ENCODE measurements at places on chromosomes 2 and 18.

DNA sequence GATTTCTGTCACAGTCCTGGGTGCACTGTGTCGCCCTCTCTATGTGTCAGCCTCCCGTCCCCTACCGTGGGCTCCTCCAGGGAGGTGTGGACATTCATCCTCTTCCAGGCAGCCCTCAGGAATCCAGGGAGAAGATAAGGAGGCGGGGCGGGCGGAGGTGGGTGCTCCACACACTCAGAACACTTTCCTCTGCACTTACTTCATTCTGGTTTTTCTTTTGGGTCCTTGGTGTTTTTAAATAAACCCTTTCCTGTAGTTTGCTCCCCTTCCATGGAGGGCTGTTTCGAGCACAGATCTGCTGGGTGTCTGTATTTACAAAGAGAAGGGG is 183.9 kb downstream of the FAM210A start:
- no peak for DNase-seq

DNA sequence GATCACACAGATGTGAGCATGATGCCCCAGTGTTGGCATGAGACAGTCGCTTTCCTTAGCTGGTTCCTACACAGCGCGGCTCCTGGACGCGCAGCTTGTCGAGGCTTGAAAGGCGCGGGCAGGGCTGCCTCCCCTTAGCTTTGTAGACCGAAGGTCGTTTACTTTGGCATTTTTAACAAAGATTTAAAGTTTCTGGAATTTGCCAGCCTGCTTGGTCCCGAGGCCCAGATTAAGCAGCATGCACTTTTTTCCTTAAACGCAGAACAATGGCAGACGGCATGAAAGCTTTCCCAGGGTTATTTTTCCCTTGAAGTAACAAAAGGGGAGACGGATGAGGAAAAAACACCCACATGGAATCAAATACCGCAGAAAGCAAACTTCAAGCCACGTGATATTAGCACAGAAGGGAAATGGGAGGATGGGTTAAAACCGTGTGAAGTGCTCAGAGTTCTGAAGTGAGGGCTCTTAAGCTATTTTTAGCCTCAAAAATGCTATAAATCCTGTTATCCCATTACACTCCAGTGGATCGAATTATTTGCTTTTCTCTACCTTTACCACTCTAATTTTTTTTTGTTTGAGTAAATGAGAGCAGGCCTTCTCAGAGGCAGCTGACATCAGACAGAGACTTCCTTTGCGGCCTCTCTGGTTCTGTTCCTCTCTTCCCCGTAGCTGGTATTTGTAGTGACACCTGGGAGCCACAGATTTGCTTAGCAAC is 55.7 kb downstream of the NPAS2 start:
- DNase-seq = no peak

- no peak for DNase-seq
These were observed 181.2 kb downstream of the VWC2L start for GRCh38 chr2:214592011-214592410.

DNA sequence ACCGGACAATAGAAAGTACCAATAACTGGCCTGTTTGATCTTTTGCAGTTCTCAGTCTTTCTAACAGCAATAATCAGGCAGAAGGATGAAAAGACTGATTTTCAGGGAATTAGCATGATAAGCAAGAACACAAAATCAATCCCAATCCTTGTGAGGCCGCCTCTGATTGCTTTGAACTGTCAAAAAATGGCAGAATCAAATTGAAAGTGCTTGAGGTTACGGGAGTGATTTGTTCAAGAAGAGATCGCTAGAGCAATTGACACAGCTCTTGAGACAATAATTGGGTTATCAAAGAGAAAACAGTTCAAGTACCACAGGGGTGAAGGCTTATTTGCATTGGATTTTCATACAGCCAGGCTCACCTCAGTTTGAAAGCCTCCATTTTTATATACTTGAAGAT is 663.4 kb downstream of the ARHGAP15 start:
- no peak for DNase-seq

- no peak for DNase-seq
These were observed 9.9 kb upstream of the RAPGEF4 start for GRCh38 chr2:172725746-172726145.

DNA sequence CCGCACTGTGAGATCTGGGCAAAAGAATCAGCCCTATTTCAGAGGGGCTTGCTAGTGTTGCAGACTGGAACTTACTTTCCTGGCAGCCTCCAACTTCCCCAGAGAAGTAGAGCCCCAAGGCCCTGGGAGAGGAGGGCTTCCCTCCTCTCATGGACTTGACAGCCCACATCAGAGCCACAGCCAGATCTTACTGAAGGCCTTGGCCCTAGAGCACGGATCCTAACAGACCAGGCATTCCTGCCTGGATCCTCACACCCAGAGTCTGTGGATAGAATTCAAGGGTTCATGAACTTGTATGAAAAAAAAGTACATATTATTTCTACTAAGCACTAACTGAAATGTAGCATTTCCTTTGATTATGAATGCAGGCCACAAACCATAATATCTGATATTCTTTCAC is 8.3 kb downstream of the WIPF1 start:
- no peak for DNase-seq

DNA sequence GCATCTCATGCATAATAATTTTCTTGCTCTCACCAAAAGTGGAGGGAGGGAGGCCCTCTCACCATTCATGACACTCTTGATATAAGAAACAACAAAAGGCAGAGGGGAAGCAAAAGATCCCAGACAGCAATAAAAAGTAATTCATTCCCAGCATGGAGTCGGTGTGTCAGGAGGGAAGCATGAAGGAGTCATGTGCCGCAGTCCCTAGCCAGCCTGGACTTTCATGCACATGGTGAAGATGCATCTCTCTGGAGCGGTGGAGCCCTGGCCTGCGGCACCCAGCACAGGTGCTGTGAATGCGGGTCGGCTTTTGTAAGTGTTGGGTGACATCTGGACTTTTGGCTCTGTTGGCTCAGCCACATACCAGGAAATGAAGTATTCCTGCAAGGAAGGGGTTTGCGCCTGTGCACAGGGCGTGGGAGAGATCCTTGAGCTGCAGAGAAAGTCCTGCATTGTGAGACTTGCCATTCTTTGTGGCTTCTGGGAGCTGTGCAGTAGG is 119.4 kb downstream of the COPS8 start:
- no peak for DNase-seq

GRCh38 chr2:121210691-121211090 is 74.3 kb downstream of the TFCP2L1 start:
- DNase-seq = no peak

DNA sequence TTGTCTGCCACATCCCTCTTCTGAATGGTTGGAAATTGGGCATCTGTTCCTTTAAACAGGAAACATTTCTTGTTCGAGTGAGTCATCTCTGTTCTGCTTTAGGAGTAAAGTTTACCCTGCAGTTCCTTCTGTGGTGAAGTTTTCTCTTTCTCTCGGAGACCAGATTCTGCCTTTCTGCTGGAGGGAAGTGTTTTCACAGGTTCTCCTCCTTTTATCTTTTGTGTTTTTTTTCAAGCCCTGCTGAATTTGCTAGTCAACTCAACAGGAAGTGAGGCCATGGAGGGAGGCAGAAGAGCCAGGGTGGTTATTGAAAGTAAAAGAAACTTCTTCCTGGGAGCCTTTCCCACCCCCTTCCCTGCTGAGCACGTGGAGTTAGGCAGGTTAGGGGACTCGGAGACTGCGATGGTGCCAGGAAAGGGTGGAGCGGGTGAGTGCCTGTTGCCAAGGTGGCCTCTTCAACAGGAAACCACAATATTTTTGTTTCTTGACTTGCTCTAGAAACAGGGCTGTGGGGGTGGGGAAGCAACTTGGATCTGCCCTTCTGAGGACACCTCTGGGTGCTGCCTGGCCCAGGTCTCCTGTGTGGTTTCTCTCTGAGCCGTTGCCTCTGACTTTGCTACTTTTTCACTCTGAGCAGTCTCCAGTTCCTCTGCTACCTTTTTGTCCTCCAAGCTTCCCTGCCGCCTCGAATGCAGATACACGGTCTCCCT is 2.2 kb upstream of the CASP8 start:
- DNase-seq = peak; percentile 93

- no peak for DNase-seq
These were observed 603.7 kb downstream of the ARHGAP15 start for GRCh38 chr2:143732871-143733270.

GRCh38 chr2:233367586-233367985 is 13.3 kb downstream of the DGKD start:
- no peak for DNase-seq

DNA sequence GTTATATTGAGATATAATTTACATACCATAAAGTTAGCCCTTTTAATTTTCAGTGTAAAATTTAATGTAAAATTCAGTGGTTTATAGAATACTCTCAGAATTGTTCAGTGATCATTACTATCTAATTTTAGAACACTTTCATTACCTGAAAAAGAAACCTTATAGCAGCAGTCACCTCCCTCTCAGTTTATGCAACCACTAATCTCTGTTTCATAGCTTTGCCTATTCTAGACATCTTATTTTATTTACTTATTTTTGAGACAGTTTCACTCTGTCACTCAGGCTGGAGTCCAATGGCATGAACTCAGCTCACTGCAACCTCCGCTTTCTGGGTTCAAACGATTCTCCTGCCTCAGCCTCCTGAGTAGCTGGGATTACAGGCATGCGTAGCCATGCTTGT is 479.6 kb downstream of the DPP10 start:
- no peak for DNase-seq

GRCh38 chr2:129233751-129234406 is 745.6 kb upstream of the RAB6C start:
- DNase-seq = no peak

DNA sequence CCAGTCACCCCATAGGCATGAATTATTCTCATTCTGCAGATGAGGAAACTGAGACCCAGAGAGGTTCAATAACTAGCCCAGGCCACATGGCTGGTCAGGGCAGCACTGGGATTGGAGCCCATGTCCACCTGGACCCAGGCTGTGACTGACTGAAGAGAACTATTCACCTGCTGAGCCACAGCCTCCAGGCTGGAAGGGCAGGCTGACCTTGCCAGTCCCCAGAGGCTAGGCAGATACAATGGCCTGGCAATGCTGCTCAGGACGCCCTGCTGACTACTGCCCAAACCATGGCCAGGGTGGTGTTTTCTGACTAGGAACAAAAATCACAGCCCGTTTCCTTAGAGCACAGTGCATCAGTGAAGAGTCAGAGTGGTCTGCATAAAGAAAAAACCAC is 36.8 kb downstream of the HS6ST1 start:
- no peak for DNase-seq

- DNase-seq = no peak
These were observed 120.1 kb downstream of the LRP1B start for GRCh38 chr2:142010477-142011270.

DNA sequence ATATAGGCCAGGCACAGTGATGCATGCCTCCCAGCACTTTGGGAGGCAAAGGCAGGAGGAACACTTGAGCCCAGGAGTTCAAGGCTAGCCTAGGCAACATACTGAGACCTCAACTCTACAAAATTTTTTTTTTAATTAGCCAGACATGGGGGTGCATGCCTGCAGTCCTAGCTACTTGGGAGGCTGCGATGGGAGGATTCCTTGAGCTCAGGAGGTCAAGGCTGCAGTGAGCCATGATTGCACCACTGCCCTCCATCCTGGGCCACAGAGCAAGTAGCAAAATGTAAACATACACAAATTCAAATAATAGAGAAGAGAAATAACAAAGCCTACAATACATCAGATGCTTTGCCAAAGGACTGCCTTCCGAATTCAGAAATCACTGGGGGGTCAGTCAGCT is 7.0 kb upstream of the SP3 start:
- DNase-seq = no peak

GRCh38 chr2:64731746-64732145 is 78.0 kb upstream of the SERTAD2 start:
- no peak for DNase-seq

DNA sequence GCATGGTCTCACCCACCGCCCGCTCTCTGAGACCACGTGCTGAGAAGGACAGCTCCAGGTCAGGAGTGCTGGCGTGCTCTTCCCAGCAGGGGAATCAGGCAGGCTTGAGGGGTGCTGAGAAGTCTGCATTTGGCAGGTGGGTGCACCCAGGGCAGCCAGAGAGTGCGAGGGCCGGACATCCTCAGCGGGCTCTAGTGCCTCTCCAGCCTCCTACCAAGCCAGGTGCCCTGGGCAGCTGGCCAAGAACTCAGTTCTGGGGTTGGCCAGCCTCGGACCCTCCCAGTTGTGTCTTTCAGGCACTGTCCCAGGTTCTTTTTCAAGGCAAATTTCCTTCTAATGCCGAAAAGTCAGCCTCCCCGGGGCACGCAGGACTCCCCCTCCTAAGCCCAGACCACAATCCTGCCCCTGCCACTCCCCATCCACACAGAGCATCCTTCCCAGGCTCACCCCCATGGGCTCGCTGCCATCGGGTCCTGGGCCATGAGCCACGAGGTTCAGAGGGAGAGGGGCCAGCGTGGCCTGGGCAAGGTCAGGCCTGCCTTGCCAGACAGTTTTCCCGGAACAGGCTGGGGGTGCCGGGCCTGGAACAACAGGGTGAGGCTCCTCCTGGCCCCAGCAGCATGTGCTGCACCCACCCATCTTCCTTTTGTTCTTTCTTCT is 52.2 kb upstream of the GPC1 start:
- no peak for DNase-seq

DNA sequence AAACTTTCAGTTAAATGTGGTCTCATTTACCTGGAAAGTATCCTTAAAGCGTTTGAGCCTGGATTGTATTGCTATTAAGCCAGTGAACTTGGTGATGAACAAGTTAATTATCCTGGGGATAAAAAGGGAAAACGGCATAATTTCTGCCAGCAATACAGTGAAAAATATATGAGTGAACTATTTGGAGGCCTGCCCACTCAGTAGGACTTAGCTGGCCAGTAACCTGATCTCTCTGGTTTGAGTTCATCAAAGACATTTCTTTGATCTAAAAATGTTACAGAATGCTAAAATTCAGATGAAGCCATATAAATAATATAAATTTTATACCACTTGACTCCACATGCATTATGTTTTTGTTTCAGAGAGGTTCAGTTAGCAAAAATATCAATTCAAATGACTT is 241.1 kb upstream of the VWC2L start:
- no peak for DNase-seq

- DNase-seq = no peak
These were observed 38.9 kb downstream of the HIBCH start for GRCh38 chr2:190280565-190281350.

DNA sequence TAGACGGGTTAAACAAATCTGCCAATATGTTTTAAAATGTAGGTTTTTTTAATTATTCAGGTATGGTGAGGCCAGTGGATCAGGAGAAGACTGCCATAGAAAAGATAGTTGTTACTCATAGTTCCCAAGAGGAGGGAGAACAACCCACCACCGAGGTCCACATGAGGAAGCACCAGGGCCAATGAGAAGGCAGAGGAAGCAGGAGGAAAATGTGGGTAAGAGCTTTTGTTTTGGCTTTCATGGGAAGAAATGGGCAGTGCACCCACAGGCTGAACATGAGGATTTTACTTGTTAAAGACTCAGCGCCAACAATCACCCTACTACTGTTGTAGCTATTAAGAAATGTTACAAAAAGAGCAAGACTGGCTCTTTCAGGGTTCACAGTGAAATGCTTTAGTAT is 191.8 kb upstream of the HNMT start:
- no peak for DNase-seq

- DNase-seq = no peak
These were observed 62.9 kb downstream of the EFR3B start for GRCh38 chr2:25104736-25105135.

GRCh38 chr18:68147728-68148127 is 567.2 kb downstream of the TMX3 start:
- no peak for DNase-seq

GRCh38 chr2:57546478-57546877 is 500.1 kb upstream of the VRK2 start:
- DNase-seq = no peak
